ENCODE measurements at places on chromosomes 12 and 14.

- DNase-seq = no peak
Observed at GRCh38 chr14:72643317-72643801, 250.5 kb downstream of the DPF3 start.

DNA sequence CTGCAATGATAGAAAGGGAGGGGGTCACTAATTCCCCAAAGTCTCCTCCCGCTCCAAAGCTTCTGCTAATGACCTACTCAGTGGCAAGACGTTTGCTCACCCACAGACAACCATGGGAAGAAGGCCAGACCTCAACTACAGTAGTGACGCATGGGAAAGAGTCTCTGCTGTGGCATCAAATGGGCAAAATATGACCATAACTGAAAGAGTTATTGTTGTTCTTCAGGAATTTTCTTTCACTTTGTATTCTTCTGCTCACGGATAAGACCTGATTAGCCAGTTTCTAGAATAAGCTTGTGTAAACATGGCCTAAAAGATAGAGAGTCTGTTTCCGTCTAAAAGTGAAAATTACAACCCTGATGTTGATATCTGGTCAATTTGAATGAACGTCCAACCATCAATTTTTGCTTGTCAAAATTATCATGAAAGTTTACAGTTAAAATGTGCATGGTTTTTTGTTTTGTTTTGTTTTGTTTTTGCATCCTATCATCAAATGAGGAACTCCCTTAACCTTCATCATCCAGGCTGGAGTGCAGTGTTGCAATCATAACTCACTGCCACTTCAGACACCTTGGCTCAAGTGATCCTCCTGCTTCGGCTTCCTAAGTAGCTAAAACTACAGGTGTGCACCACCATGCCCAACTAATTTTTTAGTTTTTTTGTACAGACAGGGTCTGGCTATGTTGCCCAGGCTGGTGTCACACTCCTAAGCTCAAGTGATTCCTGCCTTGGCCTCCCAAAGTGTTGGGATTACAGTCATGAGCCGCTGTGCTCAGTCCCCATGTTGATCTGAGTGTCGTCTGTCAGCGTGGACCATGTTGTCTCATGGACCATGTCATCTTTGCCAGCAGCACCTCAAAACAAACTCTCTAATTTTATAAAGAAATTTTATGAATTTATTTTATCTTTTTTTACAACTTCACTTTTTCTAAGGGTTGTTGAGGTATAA lies 7.0 kb downstream of the KRT6B start:
- no peak for DNase-seq

DNA sequence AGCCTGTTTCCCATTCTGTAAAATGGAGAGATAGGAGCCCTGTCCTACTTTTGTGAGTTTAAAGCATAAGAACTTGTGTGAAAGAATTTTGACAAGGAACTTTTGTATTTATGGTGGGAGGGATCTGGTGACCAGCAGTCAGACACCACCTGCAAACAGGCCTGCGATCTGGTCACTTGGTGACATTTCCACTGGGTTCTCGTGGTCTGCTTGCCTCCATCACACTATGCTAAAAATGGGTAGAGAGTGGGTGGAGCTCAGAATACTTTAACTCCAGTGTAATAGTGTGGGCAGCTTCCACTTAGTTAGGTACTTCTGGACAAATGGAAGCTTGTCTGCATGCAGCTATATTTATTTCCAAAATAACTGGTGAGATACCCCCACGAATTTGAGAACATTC lies 26.5 kb upstream of the PLXNC1 start:
- no peak for DNase-seq

DNA sequence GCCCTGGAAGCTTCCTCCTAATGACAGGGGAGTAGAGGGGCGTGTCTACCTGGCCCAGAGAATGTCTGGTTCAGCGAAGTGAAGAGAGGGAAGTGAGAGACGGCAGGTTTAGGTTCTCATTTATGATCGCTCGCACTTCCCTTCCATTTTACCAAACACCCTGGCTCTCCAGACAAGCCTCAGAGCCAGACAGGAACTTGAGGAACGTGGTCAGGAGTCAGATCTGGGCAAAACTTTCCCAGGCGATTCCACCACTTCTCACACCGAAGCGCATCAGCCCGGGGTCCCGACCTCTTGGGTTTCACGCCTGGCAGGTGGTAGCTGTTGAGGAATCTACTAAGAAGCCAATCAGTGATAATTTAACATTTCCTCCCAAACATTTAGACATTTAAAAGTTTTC lies 21.3 kb downstream of the ACTN1 start:
- no peak for DNase-seq

- no peak for DNase-seq
Observed at GRCh38 chr14:95953111-95953724, 76.6 kb downstream of the TUNAR start.

DNA sequence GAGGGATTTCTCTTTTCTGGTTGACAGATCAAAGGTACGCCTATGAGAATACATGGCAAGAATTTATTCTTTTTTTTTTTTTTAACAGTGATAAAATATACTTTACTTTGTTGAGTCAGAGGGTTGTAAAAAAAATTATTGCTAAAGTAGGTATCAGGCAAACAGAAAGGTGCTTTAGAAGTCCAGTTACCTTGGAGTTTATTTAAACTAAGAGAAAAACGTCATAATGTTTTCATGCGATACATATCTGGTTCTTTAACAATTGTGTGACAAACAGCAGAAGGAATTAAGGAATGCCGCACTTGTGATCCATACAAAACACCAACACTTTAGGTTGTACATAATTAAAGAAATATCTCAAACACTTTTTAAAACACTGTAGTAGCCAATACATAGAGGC lies 94.2 kb downstream of the BORCS5 start:
- DNase-seq = no peak

GRCh38 chr14:67736771-67737170 lies 35.1 kb downstream of the RDH12 start:
- DNase-seq = no peak

DNA sequence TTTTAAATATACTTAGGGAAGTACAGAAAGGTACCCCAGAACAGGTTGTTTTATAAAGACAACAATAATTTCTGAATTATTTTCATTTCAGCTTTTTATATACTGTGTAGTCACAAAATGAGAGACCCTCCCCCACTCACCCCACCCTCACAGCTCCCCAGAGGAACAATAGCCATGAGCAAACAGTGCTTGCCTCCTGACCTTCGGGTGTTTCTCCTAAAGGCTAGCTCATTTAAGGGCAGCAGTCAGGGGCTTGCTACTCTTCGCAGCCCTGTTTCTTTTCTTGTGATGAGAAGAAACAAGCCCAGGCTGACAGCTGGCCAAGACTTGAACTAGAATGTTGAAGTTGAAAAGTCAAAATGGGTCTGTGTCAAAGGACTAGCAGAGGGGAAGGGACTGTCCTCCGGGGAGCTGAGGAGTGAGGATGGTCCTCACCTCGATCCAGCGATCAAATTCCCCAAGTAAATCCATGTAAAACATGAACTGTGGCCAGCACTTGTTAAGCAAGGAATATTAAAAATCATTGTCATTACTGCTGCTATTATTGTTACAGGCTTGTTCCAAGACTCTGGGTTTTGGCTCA lies 133.8 kb upstream of the ARHGAP5 start:
- DNase-seq = no peak

GRCh38 chr14:60151715-60152114 lies 13.5 kb downstream of the DHRS7 start:
- DNase-seq = peak; percentile 65

DNA sequence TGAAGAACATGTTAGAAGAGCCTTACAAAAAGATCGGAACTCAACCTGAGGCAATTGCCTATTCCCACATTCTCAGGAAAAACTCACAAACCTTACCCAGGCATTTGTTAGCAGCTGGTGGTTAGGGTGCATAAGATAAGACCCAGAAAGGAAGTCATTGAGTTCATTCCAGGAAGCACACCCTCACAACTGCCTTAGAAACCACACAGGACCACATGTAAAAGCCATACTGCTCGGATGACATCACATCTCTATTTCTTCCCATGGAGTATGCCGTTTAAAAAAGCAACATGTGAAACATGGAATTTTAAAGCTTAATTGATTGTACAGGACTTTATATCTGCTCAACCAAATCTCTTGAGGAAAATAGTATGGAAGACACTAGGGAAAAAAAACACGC lies 411.2 kb downstream of the DAD1 start:
- no peak for DNase-seq

GRCh38 chr12:34348836-34349672 lies 326.8 kb downstream of the ALG10 start:
- no peak for DNase-seq

Data from NCI-H2029 treated with DMSO at 0.1 percent for 48 hours (cell line).